ENCODE measurements at places on chromosomes 12 and 14.

DNA sequence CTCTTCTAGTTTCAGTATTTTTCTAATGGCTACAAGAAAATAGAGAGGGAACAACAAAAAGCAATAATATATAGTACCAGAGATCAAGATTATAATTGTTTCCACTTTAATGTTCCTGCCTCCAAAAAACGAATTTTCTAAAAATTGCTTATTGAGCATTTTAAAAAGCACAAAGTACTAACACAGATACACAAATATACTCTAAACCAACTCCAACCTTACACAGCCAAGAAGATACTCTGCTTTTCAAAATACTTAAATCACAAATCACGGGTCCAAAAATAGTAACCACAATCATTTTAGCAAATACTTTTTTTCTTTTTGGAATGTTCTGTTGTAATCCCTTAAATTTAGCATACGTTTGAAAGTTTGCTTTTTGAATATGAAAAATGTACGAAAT is 2.0 kb downstream of the YAF2 start:
- DNase-seq: no peak

DNA sequence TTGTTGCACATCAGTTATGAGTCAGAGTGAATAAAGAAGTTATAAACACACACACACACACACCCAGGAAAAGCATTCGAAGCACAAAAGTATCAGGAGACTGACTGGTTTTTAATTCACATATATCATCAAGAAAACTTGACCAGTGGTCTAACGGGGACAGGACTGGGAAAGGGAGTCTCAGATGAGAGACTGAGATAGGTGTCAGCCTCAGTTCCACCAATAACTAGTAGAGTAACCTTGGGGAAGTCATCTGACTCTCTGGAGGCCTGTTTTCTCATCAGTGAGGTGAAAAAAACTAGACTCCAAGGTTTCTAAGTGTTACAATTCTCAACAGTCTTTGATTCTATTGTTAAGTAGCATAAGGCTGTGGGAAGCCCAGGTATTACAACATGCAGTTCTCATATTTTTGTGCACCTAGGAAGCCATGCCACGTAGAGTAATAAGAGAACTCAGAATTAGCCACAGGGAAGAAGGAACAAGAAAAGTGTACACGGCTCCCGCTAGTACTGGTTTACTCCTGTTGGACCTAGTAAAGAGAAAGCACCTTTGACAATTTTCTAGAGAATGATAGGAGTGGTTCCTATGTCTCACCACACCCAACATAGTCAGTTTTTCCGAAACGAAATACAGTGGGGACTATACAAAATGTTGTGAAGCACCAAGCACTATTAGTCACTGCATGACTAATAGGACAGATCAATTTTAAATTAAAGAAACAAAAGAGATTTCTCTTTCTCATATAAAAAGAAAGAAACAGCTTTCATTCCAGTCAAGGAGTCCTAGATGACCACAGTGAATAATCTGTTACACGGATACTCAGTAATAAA is 5.0 kb downstream of the PPTC7 start:
- peak; percentile 17 for DNase-seq

DNA sequence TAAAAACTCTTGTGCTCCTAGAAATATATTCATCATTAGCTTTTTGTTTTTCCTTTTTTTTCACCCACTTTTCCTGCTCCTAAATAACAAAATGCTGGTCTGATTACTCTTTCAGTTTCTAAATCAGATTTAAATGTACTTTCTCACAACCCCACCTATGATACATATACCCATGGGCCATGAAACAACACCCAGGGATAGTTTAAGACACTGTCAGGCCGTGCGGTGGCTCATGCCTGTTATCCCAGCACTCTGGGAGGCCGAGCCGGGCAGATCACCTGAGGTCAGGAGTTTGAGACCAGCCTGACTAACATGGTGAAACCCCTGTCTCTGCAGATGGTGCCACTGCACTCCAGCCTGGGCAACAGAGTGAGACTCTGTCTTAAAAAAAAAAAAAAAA is 1.6 kb upstream of the NUMB start:
- no peak for DNase-seq

GRCh38 chr14:51304438-51304837 is 64.4 kb downstream of the TMX1 start:
- no peak for DNase-seq

DNA sequence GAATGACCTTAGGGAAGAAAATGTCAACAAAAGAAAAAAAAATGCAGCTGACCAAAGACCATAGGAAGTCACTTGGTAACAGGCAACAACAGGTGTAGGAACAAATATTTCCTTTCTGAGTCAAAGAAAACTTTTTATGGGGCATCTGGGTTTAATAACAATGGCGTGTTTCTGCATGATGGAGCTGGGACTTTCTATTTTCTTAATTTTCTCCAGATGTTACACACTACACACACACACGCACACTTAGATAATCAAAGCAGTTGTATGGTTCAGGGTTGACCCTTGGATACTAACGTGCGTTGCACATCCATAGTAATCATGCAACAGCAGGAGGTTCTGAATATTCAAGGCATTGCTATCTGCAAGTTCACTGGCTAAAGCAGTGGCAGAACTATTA is 47.9 kb upstream of the NTF3 start:
- DNase-seq: no peak

- no peak for DNase-seq
Observed at GRCh38 chr14:76848879-76849278, 22.7 kb downstream of the LRRC74A start.

GRCh38 chr14:33972583-33973081 is 21.8 kb upstream of the EGLN3 start:
- DNase-seq: no peak

GRCh38 chr12:42277396-42278127 is 39.5 kb upstream of the YAF2 start:
- no peak for DNase-seq

DNA sequence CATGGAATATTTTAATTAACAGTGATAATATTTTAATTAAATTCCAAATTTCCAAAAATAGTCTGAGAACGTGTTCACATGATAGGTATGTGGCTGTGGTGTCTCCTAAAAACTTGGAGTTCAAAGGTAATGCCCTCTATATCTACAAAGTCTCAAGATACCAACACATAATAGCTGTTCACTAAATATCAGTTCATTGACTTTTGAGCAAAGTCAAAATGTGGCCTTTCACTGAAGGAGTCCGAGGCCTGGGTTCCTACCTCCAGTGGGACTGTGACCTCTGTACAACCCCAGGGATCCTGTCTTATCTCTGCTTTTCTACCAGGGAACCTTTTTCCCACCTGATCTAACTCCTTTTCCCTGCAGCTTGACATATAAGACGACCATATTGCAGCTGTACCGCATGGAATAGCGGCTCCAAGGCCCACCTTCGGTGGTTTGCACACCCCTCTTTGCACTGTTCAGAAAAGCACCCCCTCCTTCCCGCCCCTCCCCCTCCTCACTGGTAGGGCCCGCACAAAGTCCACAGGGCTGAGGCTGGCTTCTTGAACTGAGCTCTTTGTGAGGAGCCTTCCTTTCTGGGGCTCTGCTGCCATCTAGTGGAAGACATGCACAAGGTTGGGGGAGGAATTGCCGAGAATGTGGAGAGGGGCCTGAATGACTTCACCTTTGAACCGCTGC is 3.1 kb downstream of the CCND2 start:
- peak; percentile 83 for DNase-seq

GRCh38 chr12:26331960-26332359 is 136.6 kb downstream of the SSPN start:
- DNase-seq: no peak

DNA sequence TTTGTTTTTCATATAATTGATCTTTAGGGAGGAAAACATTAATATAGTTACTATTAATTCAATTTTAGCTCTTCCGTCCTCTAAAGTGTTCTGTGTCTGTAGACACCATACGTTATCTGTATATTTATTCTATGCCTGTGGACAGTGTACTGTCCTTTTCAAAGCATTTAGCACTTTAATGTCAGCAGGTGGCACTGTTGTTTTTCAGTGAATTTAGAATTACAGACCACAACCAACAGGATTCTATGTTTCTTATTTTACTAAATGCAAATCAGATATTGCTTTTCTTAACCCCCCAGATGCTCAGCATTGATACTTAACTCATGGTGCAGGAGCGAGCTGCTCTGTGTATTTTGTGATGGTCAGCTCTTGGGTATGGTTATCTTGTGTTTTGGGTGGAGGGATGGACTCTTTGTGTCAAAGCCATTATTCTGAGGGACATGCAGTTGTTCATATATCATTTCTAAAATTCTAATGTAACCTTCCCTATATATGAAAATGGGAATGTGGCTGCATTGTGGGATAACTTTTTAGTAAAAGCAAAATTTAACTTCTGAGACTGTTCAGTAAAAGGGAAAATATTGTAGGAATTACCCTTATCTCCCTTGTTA is 65.2 kb downstream of the PAPOLA start:
- DNase-seq: no peak

- DNase-seq: no peak
Observed at GRCh38 chr14:102872020-102872419, 50.4 kb upstream of the AMN start.

- DNase-seq: peak; percentile 0
Observed at GRCh38 chr12:46585854-46586621, 213.5 kb upstream of the SLC38A2 start.
